ENCODE measurements at places on chromosomes 4 and X. TPM values are rescaled to one million over a fixed set of nuclear protein-coding genes. Genes with fewer than 3 reads are reported as not detected.

DNA sequence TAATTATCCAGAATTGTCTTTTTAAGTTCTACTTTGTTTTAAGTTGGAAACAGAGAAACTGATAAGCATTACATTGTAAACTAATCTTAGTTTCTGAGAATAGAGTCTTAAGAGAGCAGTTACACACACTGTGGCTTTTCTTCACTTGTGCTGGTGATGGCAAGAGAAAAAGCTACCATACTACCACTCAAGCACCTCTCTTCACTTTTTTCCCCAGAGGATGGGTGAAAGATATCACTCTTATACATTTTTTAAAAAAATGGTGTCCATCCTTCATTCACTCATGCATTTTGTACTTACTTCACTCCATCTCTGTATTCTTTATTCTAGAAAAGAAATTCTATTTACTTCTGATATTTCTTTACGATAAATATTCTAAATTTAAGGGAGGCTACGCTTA, 42.5 kb upstream of the GRID2 start:
- DNase-seq: no peak

DNA sequence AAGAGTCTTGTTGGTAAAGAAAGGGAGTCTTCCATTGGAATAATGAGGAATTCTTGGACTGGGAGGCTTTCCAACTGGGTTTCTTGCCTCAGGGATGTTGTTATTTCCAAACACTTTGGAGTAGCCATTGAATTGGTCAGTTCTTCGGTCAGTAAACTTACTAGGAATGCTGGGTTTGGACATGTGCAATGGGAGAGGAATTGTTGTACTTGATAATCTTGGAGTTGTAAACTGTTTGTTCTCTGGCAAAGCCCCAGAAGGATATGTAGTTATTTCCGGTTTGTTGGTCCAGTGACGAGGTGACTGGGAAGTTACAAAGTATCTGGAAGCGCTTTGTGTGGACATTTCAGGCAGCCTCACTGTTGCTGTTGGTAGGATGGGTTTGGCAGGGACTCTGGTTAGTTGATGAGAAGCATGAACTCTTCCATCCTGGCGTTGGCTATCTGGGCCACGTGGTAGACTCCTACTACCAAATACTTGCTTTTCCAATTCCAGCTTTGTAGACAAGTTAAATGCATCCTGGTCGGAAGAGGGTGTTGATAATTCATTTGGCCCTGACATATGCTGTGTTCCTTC, 25.9 kb downstream of the MXRA5 start:
- DNase-seq: no peak

DNA sequence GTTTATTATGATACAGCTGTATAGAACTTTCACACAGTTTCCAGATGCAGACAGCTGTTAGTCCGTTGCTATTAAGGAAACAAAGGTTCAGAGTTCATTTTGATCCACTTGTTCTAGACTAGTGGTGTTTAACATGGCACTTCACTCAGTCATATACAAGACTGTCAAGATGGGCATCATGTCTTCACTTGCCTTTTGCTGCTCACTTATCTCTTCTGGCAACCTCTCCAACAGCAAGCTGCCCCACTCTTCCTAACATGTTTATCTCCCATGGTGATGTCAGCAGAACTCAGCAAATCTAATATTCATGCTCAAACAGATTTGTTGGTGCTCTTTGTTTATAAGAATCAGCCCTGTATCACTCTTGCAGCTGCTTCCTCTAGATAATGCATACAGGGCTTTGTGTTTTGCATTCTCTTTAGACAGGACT, 236.2 kb upstream of the HAND2 start:
- DNase-seq: no peak

Gene SH3BGRL
- 88.1 TPM for total RNA-seq

Data from myocyte (in vitro differentiated cells).